ENCODE measurements at places on chromosomes 11 and 22.

DNA sequence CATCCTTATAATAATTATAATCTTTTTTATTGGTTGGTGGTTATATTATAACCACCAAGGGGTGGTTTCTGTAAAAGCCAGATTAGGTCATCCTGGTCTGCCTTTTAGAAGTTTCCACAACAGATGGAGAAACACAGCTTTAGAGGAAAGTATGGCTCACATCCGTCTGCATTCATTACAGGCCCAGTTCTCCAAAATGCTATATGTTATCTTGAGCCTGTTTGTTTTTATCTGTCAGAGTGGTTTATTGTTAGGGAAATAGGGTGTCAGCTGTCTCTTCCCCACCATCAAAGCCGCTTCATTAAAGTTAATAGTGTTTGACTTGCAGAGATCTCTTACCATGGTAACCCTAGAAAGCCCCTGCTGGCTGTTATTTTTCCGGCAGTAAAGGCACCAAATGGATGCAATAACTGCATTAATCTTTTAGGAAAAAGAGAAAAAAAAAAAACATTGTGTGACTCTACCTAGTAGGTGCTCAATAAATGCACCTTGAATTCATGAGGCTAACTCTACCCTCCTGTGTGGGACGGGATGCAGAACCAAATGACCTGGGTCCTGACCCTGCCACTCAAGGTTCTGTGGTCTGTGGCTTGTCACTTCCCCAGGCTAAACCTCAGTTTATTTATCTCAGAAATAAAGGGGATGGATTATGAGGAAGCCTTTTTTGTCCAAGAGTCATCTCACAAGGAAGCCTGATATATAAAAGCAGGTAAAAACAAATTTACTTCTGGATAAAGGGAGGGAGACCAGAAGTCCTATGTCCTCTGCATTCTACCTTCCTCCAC lies 118.3 kb downstream of the WT1 start:
- no peak for DNase-seq

DNA sequence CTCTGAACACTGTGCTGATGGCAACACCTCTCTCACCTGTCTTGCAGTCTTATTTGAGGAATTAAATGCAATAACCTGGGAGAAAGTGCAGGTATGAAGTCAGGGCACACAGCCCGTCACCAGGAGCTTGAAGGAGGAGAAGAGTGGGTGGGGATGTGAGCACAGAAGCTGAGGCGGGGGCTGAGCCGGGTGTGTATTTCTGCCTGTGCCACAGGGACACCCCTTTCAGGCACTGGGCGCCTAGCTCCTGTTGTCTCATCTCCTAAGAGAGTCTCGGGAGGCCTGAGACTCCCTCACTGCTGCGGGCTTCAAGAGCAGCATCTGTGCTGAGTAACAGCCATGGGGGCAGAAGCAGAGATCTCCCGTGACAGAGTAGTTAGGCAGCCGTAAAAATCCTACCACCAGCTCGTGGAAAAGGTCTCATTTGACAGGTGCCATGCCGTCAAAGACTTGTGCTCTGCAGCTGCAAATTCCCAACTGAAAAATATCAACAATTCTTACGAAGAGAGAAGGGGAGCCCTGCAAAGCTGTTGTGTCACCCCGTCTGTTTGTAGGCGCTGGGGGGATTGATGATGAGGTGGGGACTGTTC lies 26.8 kb downstream of the PARVB start:
- DNase-seq = no peak

DNA sequence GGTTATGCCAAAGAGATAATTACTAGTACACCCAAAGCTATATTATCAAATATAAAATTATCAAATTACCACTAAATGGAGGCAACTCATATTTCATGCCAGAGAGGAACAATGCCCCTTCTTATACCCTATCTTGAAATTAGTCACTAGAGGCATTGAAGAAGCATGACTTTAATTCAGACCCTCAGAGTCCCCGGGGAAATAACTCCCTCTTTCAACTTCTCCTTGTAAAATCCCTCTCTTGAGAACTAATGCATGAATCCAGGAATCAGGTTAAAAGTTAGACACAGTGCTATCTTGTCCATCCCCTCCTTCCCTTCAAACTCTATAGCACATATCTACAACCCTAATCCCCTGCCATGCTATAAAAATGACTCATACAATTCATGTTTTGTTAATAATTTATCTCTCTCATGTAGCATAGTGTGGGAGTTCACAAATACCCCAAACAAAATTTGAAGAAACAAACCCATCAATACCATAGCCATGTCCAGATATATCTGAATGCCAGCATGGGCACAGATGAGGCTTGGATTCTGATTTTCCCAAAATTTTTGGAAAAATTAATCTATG lies 665.4 kb downstream of the KCNA4 start:
- no peak for DNase-seq

GRCh38 chr11:130001461-130002351 lies 929 bp downstream of the PRDM10 start:
- DNase-seq = peak; percentile 76

- DNase-seq = no peak
Measured at GRCh38 chr11:46048198-46048597, 73.1 kb downstream of the PHF21A start.

DNA sequence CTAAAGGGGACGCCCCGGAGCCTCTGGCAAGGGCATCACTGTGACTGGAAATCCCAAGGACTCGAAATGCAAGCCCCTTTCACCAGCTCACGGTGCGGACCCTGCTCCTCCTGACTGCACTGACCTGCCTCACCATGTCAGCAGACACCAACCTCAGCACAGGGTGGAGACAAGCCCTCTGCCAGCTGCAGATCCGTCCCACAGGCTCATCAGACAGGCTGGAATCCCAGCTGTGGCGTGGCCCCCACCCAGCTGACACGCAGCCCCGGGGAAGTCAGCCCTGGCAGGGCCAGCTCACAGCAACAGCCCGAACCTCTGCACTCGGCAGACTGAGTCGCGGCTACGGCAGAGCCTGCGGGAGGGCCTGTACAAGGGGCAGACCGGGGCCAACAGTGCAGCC lies 36.8 kb downstream of the BRD1 start:
- no peak for DNase-seq

GRCh38 chr11:34239465-34240149 lies 118.2 kb downstream of the ABTB2 start:
- DNase-seq = no peak

- no peak for DNase-seq
Measured at GRCh38 chr11:83976086-83976485, 689.9 kb upstream of the CCDC90B start.

- no peak for DNase-seq
Measured at GRCh38 chr11:132119573-132119972, 749.2 kb downstream of the NTM start.

All from spinal cord (tissue), 10 donors.